ENCODE measurements at places on chromosomes 1 and 21.

DNA sequence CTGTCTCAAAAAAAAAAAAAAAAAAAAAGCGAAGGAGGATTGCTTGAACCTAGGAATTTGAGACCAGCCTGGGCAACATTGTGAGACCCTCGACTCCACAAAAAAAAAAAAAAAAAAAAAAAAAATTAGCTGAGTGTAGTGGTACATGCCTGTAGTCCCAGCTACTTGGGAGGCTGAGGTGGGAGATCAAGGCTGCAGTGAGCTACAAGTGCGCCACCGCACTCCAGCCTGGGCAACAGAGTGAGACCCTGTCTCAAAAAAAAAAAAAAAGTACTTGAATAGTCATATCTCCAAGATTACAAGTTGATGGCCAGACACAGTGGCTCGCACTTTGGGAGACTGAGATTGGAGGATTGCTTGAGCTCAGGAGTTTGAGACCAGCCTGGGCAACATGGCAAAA lies 27.4 kb downstream of the ENO1 start:
- no peak for DNase-seq

DNA sequence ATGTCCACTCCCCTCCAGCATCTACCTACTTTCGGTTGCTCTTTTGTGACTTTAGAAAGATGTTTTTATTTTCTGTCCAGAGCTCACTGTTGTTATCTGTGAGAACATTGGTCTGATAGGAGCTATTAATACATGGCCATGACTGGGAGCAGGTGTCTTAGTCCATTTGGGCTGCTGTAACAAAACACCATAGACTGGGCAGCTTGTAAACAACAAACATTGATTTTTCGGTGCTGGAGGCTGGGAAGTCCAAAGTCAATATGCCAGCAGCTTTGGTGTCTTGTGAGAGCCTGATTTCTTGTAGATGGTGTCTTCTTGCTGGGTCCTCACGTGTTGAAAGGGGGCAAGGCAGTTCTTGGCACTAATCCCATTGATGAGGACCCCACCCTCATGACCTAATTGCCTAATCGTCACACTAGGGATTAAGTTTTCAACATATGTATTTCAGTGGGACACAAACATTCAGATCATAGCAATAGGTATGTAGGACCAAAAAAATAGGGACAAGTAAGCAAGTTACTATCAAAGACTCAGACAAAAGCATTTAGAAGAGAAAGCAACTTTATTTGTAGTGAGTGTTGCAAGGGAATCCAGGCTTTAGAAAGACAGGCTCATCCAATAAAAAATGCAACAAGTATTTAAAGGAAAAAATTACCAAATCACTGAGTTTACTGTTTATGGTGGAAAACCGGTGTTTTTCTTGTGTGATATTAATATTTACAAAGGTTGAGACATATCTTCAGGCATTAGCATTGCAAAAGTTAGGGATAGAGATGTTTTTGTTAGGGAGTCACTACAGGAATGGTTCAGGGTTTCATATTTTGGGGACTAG lies 55.2 kb upstream of the WDR26 start:
- DNase-seq = no peak

GRCh38 chr1:201049248-201049831 lies 25.8 kb upstream of the KIF21B start:
- no peak for DNase-seq

GRCh38 chr1:201104141-201104540 lies 8.1 kb downstream of the CACNA1S start:
- no peak for DNase-seq

- no peak for DNase-seq
Observed at GRCh38 chr1:41361495-41362356, 492 bp downstream of the FOXO6 start.

GRCh38 chr1:43781574-43781973 lies 74.2 kb downstream of the ST3GAL3 start:
- no peak for DNase-seq

- DNase-seq = no peak
Observed at GRCh38 chr1:156698995-156699394, 6.4 kb downstream of the CRABP2 start.

DNA sequence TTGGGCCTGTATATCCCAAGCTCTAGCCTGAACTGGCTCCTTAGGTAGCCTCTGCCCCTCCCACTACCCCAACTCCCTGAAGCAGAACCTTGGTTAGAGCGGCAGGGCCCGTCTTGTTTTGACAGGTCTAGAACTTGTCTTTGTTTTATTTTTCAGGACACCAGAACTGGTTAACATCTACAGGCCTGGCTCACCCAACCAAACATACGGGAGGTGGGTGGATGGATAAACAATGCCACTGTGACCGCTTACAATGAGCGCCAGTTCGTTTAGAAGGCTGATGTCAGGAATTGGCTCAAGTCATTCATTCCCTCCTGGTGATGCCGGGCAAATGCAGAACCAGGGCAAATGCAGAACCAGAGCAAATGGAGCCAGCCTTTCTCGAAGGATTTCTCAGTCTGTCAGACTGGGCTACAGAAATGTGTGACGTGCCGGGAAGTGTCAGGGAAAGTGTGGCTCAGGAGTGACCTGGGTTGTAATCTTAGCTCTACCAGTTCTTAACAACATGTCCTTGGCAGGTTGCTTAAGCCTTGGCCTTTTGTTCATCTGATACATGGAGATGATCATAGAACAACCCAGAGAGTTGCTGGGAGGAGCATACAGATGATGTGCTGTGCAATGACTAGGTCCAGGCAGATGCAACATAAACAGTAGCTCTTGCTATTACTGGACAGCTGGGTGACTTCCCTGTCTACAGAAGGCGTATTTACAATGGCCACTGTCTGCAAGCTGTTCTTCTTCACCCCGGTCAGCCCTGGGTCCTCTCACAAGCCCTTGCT lies 30.5 kb upstream of the BTG2 start:
- DNase-seq = no peak
